M059J (cell line): ENCODE measurements at places on chromosomes 3 and 15. TPM values are rescaled to one million over a fixed set of nuclear protein-coding genes. Genes with fewer than 3 reads are reported as not detected.

SLC22A13 gene
- not detected in 2 replicates for total RNA-seq

DNA sequence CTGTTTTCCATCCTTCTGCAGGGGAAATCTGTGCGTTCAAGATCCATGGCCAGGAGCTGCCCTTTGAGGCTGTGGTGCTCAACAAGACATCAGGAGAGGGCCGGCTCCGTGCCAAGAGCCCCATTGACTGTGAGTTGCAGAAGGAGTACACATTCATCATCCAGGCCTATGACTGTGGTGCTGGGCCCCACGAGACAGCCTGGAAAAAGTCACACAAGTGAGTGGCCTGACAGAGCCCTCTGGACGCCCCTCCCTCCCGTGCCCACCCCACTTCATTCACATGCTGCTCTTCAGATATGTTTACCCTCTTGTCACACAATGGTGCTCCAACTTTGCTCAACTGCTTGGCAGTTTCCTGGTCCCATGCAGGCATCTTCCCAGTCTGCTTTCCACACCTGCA lies 274.3 kb upstream of the TRIM42 start:
- no peak for DNase-seq

GRCh38 chr3:110783541-110783940 lies 288.1 kb upstream of the NECTIN3 start:
- no peak for DNase-seq

DNA sequence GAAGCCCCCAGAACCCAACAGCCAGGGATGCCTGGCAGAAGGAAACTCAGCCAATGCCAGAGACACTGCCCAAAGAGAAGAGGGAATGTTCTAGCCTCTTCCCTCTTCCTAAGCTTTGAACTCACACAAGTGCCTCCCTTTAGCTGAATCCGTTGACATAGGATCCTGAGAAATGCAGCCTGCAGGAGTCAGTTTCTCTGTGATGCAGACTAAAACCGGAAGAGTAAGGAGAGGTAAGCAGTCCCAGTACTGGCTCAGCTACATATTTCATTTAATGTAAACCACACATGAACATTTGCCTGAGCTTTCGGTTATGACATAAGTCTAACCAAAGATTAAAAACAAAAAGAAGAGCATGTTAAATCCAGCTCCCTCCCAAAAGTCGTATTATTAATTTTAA lies 768.7 kb downstream of the TBL1XR1 start:
- no peak for DNase-seq

HAPLN3 gene
- 2.2 and 3.2 TPM in 2 replicates for total RNA-seq

- DNase-seq: peak; percentile 51
Observed at GRCh38 chr3:133938770-133939462, 43.2 kb upstream of the RAB6B start.

GPR160 gene
- total RNA-seq: 3.4 and 10.2 TPM in 2 replicates

DLEC1 gene
- total RNA-seq: 0.02 TPM in 1 of 2 replicates, not detected in the other

DNA sequence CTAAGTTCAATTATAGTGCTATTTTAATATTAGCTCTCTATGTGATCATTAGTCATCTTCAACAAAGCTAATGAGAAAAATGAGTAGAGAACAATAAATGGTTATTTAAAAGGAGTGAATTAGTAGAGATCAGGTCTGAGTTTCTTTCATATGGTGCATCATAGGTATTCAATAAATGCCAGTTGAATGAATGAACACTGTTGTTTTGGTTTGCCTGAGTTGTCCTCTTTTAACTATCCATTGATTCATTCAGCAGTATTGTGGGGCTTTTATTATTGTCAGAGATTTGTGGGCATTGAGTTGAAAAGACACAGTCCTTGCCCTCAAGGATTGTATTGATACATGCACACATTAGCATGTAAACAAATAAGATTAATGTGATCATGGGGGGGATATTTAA lies 88.2 kb downstream of the AGBL1 start:
- no peak for DNase-seq

GPR156 gene
- total RNA-seq: 0.66 and 2.2 TPM in 2 replicates

TMEM212 gene
- not detected in 2 replicates for total RNA-seq

DNA sequence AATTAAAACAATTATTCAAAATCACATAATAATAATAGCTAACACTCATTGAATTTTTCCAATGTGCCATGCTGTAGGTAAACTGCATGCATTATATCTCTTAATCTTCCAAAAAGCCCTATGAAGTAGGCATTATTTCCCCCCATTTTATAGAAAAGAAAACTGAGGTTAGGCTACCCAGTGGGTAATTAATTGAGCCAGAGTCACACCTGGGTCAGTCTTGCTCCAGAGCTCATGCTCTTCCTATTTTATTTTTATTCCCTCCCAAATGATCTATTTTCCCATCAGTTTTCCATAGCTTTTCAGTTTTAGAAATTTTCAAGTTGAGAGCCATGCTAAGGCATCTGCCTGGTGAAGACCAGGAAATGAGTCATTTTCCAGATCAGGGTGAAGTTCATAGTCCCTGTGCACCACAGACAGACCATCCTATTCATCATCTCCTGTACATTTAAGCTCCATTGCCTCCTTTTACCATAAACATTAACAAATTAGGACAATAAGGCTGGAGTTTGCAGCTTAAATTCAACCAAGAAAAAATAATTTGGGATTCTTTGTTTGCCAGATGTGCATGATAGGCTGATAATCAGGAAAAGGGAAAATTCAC lies 417.3 kb downstream of the OTOL1 start:
- peak; percentile 63 for DNase-seq

DNA sequence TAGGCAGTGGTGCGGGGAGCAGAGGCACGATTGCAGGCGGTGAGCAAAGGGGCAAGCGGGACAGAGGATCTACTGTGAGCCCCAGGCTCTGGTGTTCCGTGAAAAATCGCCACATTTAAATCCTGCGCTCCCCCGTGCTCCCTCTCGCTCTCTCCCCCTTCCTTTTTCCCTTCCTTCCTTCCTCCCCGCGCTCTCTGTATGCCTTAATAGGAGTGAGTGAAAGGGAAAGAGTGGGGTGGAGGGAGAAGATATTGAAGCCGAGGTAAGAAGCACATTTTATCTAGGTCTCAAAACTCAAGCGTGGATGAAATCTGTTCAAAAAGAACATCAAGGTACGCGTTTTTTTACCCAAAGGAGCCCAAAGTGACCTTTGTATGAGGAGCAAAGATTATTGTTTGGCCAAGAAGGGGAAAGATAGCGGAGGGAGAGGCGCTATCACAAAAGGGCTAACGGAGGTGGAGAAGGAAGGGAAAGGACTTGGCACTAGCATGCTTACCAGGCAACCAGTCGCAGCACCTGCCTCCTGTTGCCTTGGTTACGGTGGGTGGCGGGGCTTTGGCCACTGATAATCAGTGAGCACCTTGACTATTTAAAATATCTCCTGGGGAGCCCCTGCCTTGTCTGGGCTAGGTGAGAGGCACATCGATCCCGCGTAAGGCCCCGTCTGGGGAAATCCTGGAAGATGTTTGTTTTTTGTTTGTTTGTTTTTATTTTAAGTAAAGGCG lies 14.9 kb upstream of the AEN start:
- DNase-seq: no peak

LARP6 gene
- 28.2 and 58.3 TPM in 2 replicates for total RNA-seq

GRCh38 chr3:68306571-68306970 lies 625.8 kb downstream of the TAFA4 start:
- DNase-seq: peak; percentile 0

SPTBN5 gene
- total RNA-seq: under 0.01 TPM in 1 of 2 replicates, not detected in the other

DNA sequence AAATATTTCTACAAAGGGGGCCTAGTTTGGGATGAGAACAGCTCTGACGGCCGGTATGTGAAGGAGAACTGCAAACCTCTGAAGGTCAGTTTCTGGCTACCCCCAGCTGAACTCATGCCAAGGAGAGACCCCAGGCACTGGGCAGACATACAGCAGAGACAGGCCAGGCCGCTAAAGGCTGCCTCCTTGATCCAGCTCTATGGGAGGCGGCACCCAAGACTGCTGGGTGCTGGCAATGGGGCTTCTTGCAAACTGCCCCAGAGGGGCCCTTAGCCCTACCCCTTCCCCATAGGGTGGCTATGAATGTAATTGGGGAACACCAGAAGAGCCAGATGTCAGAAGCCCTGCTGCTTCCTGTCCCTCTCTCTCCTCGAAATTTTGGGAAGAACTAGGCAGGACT lies 13.3 kb downstream of the CLK3 start:
- DNase-seq: no peak

DNA sequence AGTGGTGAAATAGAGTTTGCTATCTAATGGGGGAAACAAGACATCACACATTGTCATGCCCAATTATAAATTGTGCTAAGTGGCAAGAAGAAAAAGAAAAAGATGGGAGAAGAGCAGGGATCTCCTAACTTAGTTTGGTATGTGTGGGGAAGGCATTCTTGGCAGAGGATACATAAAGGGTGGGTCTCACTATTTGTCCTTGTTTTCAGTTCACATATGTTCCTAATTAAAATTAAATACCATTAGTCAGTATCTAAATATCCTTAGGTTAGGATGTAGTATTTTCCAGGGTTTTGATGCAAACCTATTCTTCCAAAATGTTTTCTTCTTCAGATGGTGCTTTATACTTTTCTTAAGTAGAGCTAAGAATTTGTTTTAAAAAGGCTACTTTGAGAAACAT lies 173.7 kb downstream of the B3GALNT1 start:
- DNase-seq: no peak

DNA sequence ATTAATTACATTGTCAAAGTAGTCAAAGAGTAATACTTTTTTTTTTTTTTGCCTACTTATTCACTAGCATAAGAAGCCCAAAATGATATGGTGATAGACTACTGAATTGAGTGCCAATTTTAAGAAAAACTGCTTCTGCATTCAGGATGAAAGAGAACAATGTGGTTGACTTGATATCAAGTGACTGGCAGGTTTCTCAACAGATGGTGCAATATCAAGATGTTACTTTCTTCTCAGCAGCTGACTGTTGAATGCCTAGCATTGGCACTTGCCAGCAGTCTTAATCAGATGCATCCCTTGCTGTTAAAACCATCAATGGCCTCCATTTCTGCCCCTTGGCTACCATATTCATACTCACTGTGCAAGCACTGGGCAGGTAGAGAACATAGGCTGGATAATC lies 863.2 kb downstream of the GBE1 start:
- no peak for DNase-seq

DNA sequence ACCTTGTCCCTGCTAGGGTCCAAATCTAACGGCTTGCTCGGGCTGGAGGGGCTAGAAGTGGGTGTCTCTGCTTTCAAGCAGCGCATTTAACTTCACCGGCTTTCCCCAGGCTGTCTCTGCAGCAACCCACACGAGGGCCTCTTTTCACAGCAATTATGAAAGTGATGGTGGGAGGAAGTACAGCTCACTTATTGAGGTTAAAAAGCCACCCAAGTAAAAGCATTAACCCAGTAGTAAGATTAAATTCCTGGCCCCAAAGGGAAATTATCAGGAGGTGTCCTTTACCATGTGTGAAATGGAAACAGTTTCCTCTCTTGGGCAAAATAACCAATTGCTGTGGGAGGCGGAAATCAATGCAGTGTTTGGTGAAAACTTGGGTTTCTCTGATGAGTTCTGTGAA lies 41.1 kb downstream of the NGRN start:
- DNase-seq: no peak

DNA sequence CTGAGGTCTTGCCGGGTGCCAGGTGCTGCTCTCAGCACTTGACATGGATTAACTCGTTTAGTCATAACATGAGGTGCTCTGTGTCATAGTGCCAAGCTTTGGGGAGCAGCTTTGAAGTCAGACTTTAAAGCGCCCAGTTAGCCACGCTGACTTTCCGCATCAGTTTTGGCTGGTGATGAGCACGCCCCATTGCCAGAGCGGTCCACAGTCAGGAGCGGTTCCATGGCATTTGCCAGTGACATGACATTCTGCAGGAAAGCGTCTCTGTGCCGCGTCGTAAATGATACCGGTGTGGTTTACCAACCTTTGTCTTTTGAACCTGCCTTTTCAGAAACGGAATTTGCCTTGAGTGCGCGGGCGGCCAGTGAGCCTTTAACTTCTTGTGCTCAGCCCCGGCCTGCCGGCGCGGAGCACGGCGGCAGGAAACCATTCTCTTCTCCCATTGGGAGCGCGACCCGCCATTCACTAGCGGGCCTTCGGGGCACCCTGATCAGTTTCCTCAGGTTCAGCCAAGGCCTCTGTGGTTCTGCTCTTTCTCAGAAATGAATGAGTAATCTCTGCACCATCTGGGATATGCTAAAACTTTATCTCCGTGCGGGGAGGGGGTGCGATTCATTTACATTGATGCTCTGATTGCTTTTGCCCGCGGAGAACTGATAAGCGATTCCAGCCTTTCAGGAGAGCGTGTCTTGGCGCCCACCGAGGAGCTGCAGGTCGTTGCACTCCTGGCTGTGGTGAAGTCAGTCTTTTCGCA lies 1.7 kb upstream of the SLC2A2 start:
- DNase-seq: peak; percentile 98

GRCh38 chr3:71262364-71263265 lies 320.9 kb downstream of the FOXP1 start:
- no peak for DNase-seq

PTPN23 gene
- 3.3 and 8.5 TPM in 2 replicates for total RNA-seq

PSTPIP1 gene
- total RNA-seq: not detected in 2 replicates

GRCh38 chr3:94647131-94647530 lies 584.3 kb downstream of the NSUN3 start:
- no peak for DNase-seq

DNA sequence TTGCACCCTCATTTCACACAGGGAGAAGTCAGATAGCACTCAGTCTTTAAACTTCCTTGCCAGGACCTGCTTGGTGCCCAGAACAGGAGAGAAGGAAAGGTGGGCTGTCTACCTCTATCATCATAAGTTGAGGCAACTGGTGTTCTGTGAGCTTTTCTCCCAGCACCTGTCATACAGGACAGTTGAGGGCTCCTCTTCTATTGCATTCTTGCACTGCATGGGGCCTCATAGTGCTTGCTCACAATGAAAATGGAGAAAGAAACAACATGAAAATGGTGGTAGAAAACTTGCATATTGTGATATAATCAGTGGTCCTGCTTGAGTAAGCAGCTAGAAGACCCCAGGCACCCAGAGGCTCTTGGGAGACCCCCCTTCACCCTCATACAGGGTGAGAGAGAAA lies 311.7 kb upstream of the GOLIM4 start:
- no peak for DNase-seq

DNA sequence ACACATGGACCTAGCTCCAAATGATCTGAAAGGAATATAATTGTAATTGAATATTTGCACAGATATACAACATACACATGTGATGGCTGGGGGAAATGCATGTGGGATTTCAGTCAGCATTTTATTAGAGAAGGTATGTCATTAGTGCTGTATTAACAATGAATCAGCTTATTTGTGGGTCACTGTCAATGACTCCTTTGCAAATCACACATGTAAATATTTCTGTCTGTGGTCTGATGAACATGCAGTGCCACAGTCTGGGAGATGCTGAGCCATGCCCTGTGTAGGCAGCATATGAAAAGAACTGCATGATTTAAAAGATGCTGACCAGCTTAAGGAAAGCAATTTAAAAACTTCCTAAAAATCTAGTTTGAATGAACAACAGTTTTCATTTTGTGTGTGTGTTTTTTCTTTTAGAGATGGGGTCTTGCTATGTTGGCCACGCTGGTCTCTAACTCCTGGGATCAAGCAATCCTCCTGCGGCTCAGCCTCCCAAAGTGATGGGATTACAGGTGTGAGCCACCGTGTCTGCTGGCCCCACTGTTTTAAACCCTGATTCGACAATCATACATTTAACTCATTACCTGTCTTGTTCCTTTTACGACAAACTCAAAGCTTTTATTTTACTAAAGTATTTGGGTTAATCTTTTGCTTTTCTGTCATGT lies 803 bp upstream of the B3GNT5 start:
- DNase-seq: no peak

- DNase-seq: no peak
Observed at GRCh38 chr15:67918205-67918861, 78.5 kb upstream of the RNU6-1 start.

IL16 gene
- not detected in 2 replicates for total RNA-seq
